ENCODE measurements at places on chromosomes 11 and 22.

- no peak for DNase-seq
Observed at GRCh38 chr11:46577058-46577457, 16.8 kb downstream of the AMBRA1 start.

GRCh38 chr11:122776546-122776945, 61.8 kb upstream of the CRTAM start:
- DNase-seq: no peak

- no peak for DNase-seq
Observed at GRCh38 chr22:49107961-49108530, 719.6 kb downstream of the BRD1 start.

- no peak for DNase-seq
Observed at GRCh38 chr11:110818032-110818687, 105.9 kb upstream of the ARHGAP20 start.

DNA sequence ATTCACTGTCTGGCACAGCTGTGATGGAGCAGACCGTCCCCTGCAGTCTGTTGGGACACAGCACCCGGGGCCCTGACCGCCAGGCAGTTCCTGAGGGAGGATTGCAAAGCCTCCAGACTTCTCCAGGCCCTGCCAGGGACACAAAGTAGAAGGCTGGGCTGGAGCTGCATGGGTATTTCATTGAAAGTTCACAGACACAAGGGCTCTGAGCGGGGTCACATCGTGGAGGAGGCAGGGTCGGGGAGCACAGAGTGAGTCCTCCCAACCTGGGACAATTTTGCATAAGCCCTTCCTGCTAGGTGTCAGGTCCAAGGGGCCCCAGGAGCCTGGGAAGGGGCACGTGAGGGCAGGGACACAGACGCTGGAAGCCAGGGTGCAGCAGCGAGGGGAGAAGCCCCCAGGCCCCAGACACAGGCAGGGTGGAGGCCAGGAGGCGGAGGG, 15.7 kb downstream of the IFITM10 start:
- DNase-seq: no peak

- DNase-seq: no peak
Observed at GRCh38 chr22:34878171-34878570, 187.8 kb upstream of the ISX start.

DNA sequence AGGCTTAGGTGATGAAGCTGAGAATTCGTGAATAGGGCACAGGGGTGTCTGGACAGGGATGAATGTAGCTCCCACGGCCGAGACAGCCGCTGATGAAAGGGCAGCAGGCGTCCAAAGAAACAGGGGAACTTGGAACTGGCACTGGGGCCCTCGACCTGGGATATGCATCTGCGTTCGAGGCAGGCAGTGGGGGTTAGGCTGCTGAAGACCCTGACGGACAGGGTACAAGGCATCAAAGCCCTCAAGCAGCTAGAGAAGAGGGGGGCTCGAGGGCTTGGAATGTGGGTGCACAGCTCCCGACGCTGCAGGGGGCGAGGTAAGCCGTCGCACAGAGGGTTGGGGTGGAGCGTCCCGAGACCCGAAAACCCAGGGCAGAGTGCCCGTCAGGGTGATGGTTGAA, 6.9 kb upstream of the SYT8 start:
- no peak for DNase-seq

DNA sequence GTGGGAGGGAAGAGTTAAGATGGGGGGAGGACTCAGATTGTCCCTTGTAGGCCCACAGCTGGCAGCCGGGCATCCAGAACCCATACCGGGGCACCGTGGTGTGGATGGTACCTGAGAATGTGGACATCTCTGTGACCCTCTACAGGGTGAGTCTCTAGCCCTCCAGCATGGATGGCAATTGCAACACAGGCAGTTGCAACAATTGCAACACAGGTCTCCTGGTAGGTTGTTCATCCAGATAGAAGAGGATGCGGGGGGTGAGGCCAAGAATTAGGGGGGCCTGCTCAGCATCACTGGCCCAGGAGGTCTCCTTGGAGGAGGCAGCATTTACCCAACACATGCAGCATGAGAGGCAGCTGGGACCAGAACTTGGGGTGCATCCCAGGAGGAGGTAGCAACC, 3.4 kb downstream of the EHBP1L1 start:
- DNase-seq: no peak

GRCh38 chr22:42686756-42687491, 33.7 kb downstream of the A4GALT start:
- no peak for DNase-seq

DNA sequence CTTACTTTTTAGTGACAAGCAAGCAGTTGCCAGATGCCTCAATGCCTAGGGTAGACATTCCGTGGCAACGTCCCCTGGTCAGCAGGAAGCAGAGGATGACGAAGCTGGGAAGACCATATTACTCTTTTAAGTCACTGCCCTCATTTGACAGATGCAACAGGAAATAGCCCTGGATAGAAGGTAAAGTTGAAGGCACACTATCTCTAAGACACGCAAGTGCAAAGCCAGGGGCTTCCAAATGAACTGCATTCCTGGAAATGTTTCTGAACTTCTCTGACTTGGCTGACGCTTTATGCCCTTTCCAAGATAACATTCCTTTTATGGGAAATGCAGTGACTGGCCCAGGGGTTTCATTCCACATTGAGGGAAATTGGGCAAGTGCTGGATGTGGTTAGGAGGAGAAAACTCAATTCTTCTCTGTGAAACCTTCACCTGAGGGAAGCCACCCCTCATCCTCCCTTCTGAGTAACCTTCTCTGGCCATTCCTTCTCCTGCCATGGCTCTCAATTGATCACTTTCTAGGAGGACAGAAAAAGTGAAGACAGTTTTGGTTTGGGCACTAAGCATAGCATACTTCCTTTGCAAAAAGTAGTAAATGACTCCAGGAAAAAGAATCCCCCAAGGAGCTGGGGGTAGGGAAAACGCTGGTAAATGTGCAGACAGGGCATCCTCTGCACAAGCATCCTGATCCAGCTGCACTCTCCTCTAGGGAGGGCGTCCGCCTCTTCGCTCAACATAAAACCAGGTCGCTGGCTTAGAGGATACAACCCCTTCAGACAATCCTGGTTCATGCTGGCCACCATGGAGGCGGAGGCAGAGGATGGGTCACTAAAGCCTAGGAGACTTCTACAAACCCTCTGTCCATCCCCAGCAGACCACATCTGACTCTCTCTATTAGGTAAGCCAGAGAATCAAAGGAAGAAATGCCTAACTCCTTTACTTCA, 14.5 kb downstream of the PCSK7 start:
- DNase-seq: no peak
